ENCODE measurements at places on chromosomes 13 and 19. TPM values are rescaled to one million over a fixed set of nuclear protein-coding genes. Genes with fewer than 3 reads are reported as not detected.

The SYNGR4 gene
- total RNA-seq: not detected

The ZNF77 gene
- 4.0 TPM for total RNA-seq

The SIGLEC8 gene
- total RNA-seq: not detected

The IL4I1 gene
- total RNA-seq: not detected

The TTC9B gene
- not detected for total RNA-seq

The DAND5 gene
- not detected for total RNA-seq

The FFAR2 gene
- total RNA-seq: not detected

The BCL3 gene
- 12.7 TPM for total RNA-seq

The NCR1 gene
- not detected for total RNA-seq

The DCT gene
- total RNA-seq: not detected

The ZSCAN1 gene
- total RNA-seq: 0.57 TPM

The ADPRHL1 gene
- total RNA-seq: 2.9 TPM

The TUBGCP3 gene
- 26.1 TPM for total RNA-seq

The PLIN4 gene
- not detected for total RNA-seq

The IZUMO2 gene
- not detected for total RNA-seq

The MYO1F gene
- total RNA-seq: 0.43 TPM

The HSD11B1L gene
- 9.7 TPM for total RNA-seq

DNA sequence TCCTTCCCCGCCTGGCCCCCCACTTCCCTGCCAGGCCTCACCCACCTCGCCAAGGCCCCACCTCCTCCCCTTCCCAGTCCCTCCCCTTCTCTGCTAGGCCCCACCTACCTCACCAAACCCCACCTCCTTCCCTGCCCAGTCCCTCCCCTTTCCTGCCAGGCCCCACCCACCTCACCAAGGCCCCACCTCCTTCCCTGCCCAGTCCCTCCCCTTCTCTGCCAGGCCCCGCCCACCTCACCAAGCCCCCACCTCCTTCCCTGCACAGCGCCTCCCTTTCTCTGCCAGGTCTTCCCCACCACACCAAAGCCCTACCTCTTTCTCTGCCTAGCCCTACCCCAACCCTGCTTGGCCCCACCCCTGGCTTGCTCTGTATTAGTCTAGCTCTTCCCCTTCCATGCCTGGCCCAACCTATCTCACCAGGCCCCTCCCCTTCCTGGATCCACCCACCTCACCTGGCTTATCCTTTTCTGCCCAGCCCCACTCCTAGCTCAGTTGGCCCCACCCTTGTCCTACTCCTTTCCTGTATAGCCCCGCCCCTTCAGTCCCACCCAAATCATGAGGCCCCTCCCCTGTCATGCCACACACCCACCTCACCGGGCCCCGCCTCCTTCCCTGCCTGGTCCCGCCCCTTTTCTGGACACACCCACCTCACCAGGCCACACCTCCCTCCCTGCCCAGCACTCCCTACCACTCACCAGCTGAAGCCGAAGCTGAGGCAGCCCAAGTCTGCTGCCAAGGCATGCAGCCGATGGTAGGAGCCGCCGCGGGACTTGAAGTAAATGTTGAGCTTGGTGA lies 16.2 kb downstream of the CERS1 start:
- DNase-seq: no peak

DNA sequence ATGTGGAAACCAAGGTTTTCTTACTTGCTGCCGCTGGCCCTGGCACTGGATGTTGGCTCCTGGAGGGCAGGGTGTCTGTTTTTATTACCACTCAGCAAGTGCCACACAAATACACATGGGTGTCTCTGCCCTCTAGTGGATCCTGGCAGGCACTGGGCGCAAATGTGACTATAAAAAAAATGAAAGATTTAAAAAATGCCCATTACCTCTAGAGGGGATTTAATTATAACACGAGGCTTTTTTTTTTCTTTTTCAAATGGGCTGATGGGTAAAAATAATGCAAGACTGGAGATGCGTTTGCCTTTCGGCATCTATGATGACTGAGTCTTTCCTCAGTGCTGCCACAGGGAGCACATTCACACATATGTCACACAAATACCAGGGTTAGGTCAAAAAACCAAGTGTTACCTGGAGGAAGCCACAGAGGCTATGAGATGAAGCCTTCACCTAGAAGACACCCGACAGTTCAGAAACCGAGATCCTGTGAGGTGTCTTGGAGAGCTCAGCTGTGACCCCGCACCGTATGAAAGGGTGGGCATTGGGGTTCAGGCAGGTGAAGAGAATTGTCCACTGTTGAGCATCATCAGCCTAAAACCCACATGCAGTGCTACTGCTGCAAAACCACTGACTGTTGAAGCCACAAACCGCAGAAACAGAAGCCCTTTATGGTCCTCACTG lies 25.7 kb downstream of the CHAMP1 start:
- DNase-seq: no peak

GRCh38 chr13:27296496-27296895 lies 25.9 kb downstream of the RASL11A start:
- no peak for DNase-seq

DNA sequence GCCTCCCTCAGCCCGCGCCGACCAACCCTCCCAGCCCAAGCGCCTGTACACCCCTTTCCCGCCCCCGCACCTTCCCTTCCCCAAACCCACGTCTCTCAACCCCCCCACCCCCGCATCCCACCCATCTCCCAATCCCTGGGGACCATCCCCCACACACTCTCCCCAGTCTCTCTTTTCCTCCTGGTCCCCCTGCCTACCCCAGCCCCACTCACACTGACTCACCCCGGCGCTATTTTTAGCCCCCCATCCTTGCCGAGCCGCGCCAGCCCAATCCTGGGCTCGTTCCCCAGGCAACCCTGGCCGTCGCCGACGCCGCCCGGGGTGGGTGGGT lies 11.7 kb downstream of the CIC start:
- DNase-seq: peak; percentile 88

GRCh38 chr19:17333611-17334413 lies 843 bp downstream of the ANO8 start:
- no peak for DNase-seq

- DNase-seq: no peak
These were observed 25.4 kb downstream of the SERP2 start for GRCh38 chr13:44399074-44399473.

GRCh38 chr13:77387607-77388200 lies 60.8 kb upstream of the MYCBP2 start:
- no peak for DNase-seq

DNA sequence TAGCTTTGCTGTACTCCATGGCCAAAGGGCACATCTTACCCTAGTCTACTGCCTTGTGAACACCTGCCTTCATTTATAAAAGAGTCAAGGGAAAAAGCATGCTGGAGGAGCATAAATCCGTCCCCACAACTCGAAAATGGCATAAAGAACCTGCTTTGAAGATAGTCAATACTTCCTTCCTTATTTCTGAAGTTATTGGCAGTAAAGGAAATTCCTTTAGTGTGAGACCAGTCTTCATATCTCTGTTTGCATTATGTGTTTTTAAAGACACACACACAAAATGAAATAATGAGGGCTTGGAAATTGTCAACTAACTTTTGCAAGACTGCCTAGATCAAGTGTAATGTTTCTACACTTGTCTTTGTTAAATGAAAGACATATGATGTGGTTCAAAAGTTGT lies 408.4 kb downstream of the SPRY2 start:
- DNase-seq: no peak

- DNase-seq: no peak
These were observed 86.2 kb downstream of the STARD13 start for GRCh38 chr13:33199289-33199850.

DNA sequence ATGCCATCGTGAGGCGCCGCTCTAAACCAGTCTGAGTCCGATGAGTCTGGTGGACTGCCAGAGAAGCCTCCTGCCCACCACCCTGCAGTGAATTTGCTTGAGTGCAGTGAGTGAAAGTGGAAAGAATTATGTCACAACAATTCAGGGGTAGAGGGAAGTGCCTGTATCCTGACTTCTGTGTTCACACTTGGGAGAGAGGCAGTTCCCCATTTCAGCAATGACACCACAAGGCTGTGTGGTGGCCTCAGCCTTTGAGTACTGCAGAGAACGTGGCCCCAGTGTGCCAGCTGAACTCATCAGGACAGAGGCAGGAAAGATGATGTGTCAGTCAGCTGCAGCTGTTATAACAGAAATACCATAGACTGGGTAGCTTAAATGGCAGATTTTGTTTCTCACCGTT lies 155.6 kb downstream of the COG6 start:
- DNase-seq: no peak

DNA sequence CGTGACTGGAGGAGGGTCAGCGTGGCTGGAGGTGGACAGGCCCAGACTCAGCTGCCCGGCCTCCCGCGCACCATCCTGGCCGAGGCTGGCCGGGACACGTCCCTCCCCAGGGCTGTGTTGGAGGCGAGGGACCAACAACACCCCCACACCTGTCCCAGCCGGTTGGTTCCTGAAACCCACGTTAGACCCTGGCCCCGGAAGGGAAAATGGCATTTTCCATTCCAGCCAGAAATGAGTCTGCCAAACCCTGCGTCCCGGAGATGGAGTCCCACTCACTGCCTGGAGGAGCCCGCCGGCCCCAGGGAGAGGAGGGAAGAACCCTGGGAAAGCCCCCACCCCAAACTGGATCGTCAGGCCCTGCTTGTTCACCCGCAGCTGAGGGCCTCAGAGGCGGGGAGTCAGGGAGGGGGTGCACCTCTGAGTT lies 4.8 kb upstream of the WDR18 start:
- no peak for DNase-seq

GRCh38 chr19:53865523-53865917 lies 2.2 kb upstream of the MYADM start:
- no peak for DNase-seq

DNA sequence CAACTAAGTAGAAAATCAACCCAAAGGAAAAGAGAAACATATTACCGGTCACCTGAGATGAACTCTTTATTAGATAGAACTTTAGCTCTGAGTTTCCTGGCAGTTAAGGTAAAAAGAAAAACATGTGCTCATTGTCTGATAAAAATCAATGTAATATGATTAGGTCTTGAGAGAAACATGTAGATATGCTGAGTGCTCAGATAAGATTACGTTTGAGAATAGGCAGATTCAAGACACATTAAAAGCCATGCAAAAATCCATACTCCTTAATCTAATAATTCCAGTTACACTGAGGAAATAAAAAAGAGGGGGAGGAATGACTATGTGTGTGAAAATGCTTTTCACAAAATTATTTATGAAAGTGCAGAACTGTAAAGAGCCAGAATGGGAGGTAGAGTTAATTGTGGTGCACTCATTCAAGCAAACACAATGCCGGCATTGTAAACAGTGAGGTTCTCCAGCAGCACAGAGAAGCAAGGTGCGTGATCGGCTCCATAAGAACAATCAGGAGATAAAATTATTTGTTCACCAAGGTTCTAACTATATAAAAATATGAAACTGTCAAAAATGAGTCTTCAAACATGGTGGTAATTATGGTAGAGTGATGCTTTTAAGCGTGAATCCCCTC lies 88.8 kb downstream of the MBNL2 start:
- no peak for DNase-seq

DNA sequence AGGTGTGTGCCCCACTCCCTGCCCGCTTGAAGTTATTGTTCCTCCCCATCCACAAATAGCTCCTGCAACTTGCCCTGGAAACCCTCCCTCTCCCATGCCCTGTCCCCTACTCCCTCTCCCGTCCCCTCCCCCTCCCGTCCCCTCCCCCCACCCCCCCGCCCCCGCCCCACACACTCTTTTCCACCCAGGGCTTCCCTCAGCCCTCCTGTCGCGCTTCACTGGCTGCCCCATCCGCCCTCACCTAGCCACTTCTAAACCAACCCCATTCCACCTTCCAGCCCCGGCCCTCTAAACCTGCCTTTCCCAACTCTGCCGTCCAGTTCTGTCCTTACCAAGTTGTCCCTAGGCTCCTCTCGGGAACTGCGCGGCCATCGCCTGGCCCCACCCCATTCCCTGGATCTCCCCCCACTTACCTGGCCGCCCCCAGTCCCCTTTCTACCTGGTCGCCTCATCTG lies 993 bp downstream of the RGL3 start:
- DNase-seq: no peak

DNA sequence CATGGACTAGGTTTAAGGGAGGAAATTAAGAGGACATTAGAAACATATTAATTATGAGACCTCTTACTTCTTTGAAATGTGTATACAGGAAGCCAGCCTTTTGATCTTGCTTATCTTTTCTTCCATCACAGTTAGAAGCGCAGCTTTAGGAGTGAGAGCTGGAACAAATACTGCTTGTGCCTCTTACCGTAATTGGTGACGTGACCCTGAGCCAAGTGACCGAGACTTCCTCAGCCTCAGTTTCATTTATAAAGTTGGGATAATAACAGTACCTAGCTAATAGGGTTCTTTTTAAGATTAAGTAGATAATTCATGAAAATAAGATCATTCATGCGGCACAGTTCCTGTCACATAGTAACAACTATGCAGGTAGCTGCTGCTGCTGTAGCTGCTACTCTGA lies 18.5 kb downstream of the FREM2 start:
- no peak for DNase-seq

DNA sequence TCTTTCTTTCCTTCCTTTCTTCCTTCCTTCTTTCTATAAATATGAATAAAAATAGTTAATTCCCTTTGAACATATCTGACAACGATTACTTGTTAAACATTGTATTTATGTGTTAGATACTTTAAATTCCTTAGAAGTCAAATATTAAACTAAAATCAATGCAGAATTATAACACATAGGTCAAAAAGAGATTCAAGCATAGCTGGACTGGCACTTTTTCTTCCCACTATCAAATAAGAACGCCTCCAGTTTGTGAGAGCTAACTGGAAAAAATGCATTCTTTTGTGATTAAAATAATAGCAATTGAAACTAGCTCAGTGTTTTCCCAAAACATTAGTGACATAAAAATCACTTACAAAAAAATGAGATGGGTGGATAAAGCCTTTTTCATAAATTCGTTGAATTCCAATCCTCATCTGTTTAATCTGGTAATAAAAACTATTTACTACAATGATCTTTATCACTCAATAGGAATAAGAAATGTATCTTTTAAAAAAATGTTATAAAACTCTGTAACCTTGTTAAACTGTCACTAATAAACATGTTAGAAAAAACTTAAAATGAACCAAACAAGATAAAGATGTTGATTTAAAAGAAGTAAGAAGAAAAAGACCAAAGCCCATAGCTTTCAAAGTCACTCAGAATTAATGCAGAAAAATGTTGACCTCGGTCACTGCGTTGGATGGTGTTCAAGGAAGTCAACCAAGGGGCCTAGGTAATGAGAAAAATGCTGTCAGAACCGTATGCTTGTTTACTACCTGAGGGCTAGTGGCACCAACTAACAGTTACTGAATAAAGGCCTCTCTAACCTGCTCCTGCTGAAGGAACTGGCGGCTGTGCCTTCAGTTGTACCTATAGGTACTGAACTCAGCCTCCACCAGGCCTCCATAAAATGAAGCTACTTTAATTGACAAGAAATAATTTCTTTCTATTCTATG lies 1039.5 kb upstream of the SLC10A2 start:
- no peak for DNase-seq

- no peak for DNase-seq
These were observed 36.3 kb downstream of the DACH1 start for GRCh38 chr13:71830736-71831135.

GRCh38 chr13:112967686-112968379 lies 1.2 kb upstream of the MCF2L start:
- no peak for DNase-seq

DNA sequence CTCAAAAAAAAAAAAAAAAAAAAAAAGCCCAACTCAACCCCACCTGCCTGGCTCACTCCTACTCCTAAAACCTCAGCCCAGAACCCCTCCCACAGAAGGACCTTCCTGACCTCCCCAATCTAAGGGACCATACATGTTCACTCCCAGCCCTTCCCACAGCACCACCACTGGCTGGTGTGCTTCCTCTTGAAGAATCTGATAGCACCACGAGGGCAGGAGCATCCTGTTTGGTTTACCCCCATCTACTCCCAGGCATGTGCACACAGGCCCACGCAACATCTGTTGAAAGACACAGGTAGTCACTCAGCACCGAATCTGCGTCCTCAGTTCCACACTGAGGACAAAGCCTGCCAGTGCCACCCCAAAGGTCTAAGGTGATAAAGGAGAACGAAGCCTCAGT lies 8.2 kb downstream of the LATS2 start:
- DNase-seq: peak; percentile 25

Measured in osteocyte (in vitro differentiated cells).